ENCODE measurements at places on chromosomes 4 and X.

GRCh38 chr4:127145006-127145540, 487.7 kb upstream of the INTU start:
- DNase-seq: no peak

DNA sequence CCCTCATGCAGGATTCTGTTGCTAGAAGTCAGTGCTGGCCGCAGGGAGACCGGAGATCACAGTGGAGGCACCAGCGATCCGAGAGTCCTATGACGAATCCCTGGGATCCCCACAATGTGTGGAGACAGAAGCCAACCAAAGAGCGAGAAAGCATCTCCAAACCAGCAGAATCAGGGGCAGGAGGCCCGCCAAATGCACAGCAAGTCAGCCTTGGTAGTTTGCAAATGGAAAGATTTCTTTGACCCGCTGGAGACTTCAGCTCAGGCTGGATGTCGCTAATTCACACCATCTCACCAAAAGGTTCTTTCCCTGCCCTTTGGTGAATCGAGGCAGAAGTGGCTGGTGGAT, 505 bp upstream of the PKD2 start:
- DNase-seq: no peak

DNA sequence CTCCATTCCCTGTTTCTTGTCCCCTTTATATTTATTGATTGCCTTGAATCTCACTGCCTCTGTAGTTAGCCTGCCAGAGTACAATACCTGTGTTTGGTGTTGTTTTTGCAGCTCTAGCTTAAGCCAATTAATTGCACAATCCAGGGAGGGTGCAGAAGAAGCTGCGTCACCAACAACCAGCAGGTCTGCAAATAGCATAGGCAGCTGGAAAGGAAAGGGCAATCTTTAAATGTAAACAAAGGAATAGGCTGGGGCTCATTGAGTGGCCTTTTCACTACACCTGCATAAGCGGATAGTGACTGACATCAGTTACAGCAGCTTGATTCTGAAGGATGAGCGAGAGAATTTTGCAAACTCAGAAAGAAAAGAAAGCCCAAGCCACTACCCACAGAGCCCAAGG, 106.8 kb upstream of the RAI2 start:
- DNase-seq: no peak

DNA sequence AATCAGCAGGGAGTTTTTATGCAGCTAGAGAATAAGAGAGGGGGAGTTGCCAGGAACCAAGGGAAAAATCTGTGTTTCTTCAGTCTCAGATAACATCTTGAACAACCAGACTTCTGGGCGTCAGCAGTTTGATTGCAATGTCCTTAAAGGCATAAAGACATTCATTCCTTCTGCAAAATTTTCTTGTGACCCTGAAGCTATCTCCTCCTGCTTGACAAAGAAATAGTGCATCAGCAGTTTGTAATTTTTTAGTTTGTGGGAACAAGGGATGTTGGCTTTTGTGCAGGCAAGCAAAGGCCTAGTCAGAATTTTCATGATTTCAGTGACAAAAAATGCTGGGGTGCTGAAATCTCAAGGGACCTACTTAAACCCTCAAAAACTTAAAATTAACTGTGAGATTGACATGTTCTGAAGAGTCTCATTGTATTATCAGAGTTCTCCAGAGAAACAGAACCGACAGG, 125.8 kb upstream of the UNC5C start:
- no peak for DNase-seq

GRCh38 chrX:129472116-129472515, 51.2 kb downstream of the SMARCA1 start:
- no peak for DNase-seq
